NCI-H510A treated with DMSO at 0.1 percent for 48 hours (cell line): ENCODE measurements at places on chromosomes 6 and 20.

DNA sequence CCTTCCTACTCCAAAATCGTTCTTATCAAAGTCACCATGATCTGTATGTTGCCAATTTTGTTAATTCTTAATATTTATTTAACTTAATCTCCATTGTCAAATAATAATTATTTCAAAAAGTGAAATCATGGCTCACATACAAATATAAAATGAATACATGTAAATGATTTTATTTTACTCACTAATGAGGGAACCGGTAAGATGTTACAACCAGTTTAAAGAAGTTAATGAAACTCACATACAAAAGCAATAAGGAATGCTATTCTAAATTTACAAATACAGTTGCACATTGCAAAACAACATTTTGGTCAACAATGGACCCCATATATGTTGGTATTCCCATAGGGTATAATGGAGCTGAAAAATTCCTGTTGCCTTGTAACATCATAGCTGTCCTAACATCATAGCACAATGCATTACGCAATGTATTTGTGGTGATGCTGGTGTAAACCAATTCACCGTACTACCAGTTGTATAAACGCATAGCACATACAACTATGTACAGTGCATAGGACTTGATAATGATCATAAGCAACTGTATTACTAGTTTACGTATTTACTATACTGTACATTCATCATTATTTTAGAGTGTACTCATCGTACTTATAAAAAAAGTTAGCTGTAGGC, 6.5 kb upstream of the SLC22A16 start:
- no peak for DNase-seq

GRCh38 chr6:23537828-23538227, 588.2 kb upstream of the NRSN1 start:
- no peak for DNase-seq

DNA sequence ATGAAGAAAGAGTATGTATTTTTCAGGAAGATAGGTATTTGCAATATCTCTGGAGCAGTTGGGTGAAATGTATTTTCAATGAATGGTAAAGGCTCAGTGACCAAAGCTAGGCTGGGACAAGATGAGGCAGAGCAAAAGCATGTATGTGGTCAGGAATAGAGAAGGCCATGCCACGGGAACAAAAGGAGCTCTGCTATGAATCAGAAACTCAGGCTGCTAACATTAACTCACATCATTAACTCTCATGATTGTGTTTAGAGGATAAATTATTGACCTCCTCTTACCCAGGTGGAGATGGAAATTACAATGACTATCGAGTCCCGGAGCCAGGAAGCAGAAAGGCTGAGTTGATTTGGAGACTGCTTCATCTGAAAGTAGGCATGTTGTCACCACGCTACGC, 220.2 kb downstream of the FUT9 start:
- no peak for DNase-seq

DNA sequence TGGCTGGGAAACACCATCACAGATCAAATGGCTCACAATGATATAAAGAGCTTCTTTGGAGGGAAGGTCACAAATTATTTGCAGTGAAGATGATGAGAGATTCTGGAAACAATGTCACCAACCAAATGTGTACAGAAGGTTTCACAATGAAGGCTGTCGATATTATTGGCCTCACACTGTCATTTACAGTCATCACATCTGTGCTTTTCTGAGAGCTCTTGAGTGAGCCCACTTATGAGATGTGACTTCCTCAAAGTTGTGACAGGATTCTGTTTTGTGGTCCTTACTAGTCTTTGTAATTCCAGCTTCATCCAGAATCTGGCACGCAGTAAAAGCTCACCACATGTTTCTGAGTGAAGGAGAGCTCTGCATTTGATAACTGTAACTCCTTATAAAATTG, 133.6 kb downstream of the LMBRD1 start:
- DNase-seq: no peak

DNA sequence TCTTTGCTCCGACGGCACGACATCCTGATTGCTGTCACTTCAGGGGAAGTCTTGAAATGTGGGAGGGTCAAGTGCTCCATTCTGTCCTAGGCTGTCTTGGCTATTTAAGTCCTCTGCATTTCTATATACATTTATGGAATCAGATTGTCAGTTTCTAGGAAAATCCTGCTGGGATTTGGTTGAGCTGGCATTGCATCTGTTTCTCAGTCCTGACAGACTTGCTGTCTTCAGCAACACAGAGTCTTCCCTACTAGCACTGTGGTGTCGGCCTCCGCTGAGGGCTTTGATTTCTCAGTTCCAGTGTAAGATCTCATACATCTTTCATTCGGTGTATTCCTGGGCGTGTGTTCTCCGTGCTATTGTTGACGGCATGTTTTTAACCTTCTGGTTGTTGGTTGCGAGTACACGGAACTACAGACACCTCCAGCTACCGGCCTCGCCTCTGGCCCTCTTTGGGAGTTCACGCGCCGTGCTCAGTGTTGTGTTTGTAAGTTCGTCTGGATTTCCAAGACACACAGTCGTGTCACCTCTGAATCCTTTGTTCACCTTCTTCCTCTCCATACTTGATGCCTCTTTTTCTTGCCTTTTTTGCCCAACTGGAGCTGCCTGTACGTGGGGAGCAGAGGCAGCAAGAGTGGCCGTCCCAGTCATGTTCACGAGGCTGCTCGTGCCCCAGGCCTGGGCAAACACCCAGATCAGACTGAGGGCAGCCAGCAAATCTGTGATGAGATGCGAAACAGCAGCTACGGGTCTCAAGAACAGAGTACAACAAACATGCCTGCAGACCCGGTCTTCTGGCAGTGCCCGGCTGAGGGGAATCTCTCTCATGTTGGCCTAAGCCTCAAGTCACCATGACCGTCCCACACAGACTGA, 92.8 kb downstream of the TAF4 start:
- DNase-seq: no peak

DNA sequence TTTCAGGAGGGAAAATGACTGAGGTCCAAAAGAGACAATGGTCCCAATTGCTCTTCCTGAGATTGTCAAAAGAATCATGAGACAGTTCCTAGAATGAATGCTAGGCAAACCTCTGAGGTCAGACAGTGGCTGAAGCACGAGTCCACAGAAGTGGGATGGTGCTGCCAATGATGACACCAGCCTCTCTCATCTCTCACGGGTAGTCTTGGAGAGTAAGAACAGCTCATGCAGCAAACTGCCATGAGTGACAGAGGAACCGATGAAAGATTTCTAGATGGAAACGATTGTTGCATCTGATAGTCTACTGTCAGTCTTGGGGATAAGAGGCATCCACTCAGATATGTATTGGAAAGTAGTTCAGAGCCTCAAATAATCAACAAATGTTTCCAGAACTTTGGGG, 188.7 kb downstream of the SLC24A3 start:
- DNase-seq: no peak

- DNase-seq: no peak
Measured at GRCh38 chr20:24866742-24867141, 82.3 kb upstream of the CST7 start.

- DNase-seq: no peak
Measured at GRCh38 chr6:134424798-134425170, 106.9 kb upstream of the SGK1 start.

DNA sequence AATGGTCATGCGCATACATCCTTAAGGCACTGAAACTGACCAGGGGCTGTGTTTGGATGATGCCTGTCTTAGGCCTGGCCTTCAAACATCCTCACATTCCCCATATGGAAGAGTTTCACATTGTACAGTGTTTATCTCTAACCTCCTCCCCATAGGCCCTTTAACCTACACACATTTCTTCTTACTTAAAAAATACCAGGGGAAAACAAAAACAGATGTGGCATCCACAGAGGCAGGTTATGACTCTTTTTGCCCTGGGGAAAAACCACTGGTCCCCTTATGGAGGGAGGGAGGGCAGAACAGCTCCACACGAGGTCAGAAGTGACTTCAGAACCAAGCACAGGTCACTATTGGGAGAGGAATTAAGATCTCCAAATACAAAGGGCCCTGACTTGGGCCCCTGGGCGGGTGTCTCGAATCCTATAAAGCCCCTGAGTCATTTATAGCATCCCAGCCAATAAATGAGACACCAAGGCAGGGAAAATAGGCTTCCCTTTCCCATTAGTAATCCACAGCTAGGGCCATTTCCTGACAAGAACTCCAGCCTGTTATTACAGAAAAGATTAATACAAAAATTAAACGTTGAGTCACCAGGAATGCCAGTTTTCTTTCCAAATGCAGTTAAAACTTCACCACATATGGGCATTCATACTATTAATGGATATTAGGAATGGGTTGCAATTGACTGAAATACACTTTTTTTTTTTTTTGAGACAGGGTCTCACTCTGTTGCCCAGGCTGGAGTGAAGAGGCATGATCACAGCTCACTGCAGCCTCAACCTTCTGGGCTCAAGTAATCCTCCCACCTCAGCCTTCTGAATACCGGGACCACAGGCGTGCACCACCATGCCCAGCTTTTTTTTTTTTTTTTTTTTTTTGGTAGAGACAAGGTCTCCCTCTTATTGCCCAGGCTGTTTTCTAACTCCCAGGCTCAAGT, 107.2 kb downstream of the ATP9A start:
- DNase-seq: no peak

GRCh38 chr6:52984247-52984646, 10.8 kb downstream of the GSTA4 start:
- DNase-seq: no peak

DNA sequence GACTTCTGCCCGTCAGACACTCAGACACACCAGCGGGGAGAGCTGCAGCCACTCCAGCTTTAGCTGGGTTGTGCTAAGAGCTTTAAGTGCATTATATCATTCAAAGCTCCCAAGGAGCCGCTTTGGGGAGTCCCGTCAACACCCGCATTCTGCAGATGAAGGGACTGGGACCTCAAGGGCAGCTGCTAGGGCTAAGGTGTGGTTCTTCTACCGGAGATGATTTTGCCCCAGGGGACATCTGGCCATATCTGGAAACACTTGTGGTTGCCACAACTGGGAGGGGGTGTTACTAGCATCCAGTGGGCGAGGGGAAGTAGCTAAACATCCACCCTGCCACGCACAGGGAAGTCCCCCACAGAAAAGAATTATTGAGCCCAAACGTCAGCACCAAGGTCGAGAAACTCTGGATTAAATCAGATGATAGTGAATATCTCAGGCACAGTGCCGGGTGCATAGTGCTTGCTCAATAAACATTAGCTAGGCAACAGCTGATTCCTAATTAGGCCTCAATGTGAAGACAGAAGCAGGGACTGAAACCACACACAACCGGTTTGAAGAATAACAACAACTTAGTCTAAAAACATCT, 29.6 kb downstream of the PMEPA1 start:
- DNase-seq: no peak

- DNase-seq: no peak
Measured at GRCh38 chr20:37528446-37529213, 954 bp upstream of the BLCAP start.

DNA sequence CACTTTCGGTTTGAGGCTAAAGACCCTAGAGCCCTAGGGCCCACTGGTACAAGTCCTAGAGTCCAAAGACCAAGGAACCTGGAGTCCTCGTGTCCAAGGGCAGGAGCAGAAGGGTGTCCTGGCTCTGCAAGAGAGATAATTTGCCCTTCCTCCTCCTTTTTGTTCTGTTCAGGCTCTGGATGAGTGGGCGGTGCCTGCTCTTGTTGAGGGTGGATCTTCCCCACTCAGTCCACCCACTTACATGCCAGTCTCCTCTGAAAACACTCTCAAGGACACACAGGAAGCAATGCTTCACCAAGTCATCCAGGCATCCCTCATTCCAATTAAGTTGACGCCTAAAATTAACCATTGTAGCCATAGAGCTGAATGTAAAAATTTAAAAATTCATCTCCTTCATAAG, 102.1 kb downstream of the UST start:
- no peak for DNase-seq

DNA sequence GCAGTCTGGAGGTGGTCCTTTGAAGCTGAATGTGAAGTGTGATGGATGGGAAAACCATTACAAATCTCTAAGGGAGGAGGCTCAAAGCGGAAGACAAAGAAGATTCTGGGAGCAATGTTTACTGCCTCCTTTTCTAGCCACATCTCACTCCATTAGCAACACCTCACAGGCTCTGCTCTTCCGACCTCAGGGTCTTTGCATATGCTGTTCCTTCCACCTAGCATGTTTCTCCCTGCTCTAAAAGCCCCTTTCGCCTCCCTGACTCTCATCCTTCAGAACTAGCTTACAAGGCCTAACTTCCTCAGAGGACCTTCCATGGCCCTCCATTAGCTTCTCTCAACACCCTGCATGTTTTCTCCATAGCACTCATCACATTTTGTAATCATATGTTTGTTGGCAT, 4.6 kb upstream of the TCP11 start:
- DNase-seq: no peak

DNA sequence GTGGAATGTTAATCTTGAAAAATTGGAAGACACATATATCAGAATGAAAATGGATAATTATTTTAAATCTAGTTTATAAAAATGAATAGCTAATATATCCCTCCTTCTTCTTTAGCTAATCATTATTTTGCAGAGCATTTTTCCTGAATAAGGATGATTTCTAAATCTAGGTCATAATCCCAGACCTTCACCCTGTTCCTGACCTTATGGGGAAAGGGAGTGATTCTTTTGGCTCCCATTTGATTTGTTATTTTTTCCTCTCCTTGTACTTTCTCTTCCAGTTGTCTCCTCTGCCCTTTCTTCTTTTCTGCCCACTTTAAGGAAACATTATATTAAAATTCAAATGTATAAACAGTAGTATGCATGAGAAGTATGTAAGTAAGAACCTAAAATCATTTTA, 190.1 kb downstream of the MTFR2 start:
- DNase-seq: no peak

DNA sequence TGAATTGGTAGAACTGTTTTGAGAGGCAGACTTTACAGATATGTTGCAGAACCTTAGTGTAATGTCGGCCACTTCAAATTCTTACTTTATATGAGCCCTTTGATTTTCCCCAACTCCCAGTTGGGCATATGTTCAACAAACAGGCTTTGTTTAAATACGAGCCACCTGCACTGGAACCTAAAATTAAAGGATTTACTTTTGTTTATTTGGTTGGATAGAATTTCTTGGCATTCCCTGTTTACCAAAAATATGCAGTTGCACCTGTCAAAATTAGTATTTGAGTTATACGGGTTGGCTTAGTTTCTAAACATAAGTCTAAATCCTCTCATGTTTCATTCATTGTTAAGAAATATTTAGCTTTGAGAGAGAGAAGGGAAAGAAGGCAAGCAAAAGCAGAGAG, 2.4 kb upstream of the GLYATL3 start:
- DNase-seq: no peak

DNA sequence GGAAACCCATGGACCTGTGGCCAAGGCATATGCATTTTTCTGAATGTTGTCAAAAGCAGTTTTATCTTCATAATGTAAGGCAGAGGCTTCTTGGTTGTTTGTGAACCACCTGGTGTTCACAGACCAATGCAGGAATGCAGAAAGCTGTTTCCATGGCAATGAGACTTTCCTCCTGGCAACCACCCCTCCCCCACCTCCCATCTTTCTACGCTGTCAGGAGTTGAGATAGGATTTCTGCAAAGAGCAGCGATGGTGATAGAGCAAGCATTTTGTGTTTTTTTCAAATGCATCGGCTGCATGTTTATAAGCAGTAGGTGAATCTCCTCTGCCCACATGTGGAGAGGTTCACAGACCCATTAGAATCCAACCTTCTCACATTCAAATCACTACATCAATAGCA, 114.1 kb upstream of the SMLR1 start:
- no peak for DNase-seq
